Stimulated activated CD4-positive, alpha-beta T cell treated with anti-CD3 and anti-CD28 coated beads, TNF-alpha, amount 100 ng/mL, for 1 hour (primary cell): ENCODE measurements at places on chromosomes 5 and 9.

GRCh38 chr5:133489632-133490031 is 122.7 kb downstream of the FSTL4 start:
- DNase-seq = no peak

- no peak for DNase-seq
These were observed 1.3 kb downstream of the LVRN start for GRCh38 chr5:115963566-115963965.

- DNase-seq = no peak
These were observed 284.1 kb upstream of the GRAMD2B start for GRCh38 chr5:126139086-126139485.

GRCh38 chr9:95463148-95464060 is 53.4 kb downstream of the PTCH1 start:
- no peak for DNase-seq

DNA sequence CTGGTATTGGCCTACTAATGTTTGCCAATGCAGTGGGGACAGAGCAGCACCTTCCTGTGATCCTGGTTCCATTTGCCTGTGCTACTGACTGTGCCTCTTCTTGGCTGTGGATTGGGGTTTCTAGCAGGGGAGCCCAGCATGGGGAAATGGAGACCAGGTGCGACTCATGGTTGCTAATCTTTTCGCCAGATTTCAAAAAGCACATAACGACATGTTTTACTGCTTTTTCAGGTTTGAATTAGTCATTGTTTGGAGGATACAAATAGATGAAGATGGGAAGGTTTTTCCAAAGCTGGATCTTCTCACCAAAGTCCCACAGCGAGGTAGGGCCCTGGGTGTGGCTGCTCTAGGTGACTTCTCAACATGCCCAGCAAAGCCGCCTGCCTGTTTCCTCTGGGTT is 57.6 kb downstream of the IPPK start:
- no peak for DNase-seq

- no peak for DNase-seq
These were observed 174.1 kb upstream of the RFX3 start for GRCh38 chr9:3699883-3700282.

DNA sequence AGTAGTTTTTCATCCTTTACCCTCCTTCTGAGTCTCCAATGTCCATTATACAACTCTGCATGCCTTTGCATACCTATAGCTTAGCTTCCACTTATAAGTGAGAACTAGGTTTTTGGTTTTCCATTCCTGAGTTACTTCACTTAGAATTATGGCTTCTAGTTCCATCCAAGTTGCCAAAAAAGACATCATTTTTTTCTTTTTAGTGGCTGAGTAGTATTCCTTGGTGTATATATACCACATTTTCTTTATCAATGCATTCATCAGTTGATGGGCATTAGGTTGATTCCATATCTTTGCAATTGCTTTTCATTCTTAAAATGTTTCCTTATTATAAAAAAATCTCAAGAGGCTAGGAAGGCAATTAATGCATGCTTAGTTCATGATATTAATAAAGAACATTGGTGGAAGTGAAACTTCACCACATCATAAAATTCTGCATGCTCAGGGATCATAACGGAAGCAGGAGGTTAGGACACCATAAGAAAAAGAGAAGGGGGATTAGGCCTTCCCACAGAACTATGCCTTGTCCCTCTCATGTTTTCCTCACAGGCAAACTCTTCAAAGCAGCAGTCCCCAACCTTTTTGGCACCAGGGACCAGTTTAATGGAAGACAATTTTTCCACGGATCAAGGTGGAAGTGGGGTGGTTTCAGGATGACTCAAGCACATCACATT is 105.2 kb downstream of the FRMD3 start:
- DNase-seq = no peak

DNA sequence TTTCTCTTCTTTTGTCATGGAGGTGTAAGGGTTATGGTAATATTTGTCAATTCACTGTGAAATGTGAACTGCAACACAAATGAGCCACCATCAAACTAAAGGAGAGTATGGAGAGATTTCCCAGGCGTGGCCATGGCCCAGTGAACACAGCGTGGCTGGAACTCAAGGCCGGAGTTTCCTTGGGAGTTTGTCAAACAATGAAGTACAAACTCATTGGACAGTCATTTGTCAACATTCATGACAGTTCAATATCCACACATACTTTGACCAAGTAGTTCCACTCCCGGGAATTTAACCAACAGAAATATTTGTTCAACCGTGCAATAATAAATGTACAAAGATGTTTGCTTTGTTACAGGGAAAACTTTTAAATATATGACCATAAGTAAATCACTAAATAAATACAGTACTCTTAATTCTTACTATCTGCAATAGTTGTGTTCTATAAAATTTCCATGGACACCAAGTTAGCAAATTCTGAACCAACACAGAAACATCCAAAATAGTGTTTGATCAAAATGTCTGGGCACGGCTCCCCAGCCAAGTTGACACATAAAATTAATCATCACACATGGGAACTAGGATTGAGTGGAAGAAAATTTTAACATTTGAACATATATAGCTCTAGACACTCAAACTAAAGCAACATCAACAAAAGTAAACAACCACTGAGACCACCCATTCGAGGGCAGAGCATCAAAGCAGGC is 87.1 kb downstream of the DIRAS2 start:
- no peak for DNase-seq

GRCh38 chr9:25629231-25629630 is 49.0 kb downstream of the TUSC1 start:
- DNase-seq = no peak

- no peak for DNase-seq
These were observed 9.1 kb downstream of the GFPT2 start for GRCh38 chr5:180343831-180344695.

- DNase-seq = no peak
These were observed 96.5 kb upstream of the DAB2 start for GRCh38 chr5:39521098-39521860.

GRCh38 chr9:1269533-1270315 is 219.6 kb downstream of the DMRT2 start:
- no peak for DNase-seq

DNA sequence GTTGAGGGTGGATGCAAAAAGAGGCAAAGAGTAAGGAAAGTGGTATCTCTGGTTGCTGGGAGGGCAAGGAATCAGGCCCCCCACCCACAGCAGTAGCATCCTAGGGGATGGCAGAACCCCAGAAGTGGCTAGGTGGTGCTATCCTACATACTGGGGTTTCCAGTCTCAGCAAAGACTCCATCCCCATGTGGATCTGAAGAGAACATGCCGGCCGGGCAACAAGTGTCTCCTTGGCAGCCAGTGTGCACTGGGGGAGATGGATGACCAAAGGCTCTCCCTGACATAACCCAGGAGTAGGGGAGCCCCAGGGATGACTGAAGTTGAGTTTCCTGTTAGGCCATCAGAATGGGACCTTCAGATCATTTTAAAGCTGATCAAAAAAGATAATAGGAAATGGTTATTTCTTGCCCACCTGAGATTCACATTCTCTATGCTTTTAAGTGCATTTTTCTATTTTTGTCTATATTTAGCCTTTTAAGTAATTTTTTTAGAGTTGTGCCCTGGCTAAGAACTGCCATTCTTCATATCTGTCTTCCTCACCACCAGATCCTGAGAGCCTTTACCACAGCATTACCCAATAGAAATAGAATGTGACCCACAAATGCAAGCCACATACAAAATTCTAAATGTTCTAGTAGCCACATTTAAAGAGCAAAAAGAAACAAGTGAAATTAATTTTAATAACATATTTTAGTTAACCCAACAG is 78.7 kb upstream of the SMIM23 start:
- no peak for DNase-seq

DNA sequence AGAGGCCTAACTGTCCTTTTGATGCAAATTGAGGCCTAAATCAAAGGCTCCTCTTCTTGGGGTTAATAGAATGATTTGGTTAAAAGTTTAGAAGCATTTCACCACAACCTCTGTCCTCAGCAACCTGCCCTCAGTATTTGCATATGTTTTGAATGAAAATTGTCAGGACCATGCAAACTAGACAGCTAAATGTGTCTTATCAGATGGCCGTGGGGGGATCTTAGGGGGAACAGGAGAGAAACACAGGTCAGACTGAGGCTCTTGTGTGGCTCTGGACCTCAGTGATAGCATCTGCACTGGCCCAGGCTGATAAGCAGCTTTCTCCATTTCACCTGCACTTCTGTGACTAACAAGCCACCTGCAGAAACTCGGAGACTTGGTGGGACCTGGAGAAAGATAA is 49.0 kb downstream of the FOXI1 start:
- DNase-seq = no peak

- no peak for DNase-seq
These were observed 153.2 kb upstream of the MEF2C start for GRCh38 chr5:89036166-89036565.

DNA sequence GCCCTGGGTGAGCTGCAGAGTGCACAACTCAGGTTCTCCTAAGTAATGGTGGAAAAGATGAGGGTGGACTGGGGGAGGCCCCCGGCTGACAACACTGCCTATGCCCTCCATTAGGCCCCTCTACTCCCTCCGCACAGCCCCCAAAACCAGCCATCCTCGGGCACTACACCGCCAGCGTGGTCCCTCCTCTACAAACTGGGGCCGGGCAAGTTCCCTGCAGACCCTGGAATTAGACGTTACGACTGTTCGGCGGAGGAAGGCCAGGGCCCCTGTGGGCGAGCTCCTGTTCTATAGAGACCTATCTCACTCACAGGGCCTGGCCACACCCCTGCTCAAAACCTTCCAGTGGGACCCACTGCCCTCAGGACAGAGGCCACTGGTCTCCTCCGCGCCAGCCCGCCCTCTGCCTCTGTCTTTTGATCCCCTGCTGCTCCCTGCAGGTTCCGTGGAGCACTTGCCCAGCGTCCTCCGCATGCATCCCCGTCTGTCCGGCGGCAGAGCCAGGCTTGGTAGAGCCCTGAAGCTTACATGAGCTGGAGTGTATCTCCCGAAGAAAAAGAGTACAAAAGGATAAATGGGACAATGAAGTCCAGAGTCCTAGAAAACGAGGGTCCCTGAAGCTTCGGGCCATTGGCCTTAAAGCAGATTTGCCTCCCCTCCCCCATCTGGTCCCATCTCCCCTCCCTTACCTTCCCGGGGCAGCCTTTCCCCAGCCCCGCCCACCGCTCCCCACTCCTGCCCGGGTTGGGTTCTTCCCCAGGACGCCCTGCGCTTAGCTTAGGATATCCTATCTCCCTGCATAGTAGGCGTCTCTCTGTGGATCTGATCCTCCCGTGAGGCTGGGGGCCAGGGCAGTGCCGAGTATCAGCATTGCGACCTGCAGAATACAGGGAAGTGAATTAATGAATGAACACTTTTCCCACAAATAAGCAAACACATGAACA is 71.3 kb downstream of the HRH2 start:
- DNase-seq = no peak

- no peak for DNase-seq
These were observed 16.3 kb downstream of the DAPK1 start for GRCh38 chr9:87513880-87514535.

- DNase-seq = no peak
These were observed 79.6 kb upstream of the KLF4 start for GRCh38 chr9:107569174-107569573.

DNA sequence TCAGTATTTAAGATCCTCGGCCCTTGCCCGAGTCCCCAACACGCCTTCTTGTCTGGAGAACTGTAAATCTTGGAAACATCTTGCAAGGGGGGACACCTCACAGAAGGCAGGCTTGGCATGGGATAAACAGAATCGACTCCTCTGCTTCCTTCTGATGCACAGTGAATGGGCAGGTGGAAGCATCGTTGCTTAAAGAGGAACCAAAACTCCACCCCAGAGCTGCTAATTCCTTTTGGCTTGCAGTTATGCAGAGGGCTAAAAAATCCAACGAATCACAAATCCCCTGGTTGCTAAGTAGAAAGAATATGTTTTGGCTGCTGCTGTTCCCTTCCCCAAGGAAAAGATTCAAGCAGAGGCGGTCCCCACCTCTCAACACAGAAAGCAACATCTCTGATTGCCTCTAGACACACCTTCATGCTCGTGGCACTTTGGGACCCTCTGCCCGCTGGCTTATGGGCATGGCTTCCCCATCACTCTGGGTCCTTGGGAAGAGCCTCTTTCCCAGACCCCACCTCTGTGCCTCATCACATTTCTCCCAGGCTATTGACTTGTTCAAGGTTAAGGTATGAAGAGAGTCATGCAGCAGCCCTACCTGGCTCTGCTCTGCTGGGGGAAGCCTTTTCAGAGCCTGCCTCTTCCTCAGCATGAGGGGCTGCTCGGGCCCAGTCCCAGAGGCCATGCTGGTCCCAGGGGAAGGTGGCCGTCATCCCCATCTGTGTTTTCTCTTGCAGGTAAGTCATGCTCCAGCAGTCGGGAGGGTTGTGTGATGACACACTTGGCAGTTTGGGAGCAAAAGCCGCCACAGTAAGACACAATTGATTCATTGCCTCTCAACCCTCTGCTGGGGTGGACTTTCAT is 137.1 kb downstream of the KCNIP1 start:
- no peak for DNase-seq

DNA sequence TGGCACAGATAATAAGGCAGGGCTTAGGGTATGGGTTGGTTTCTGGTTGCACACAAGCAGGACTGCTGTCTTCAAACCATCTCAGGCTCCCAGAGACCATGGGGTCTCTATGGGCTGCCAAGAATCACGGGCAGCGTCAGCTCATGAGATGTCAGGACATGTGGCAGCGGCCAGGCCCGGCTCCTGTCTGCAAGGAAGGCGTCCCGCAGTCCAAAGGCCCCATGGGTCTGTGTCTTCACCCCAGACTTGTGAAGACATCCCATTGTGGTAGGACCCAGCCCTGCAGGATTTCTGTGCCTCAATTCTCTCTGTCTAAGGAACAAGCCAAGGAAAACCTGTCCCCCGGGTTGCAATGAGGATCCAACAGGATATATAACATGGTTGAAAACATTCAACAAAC is 32.6 kb downstream of the IPPK start:
- no peak for DNase-seq

- peak; percentile 62 for DNase-seq
These were observed at the start of gene TTC39B for GRCh38 chr9:15306757-15307522. Gene TTC39B (minus strand): TSS chr9:15307216. CDS start chr9:15307125, 91 bp downstream.

DNA sequence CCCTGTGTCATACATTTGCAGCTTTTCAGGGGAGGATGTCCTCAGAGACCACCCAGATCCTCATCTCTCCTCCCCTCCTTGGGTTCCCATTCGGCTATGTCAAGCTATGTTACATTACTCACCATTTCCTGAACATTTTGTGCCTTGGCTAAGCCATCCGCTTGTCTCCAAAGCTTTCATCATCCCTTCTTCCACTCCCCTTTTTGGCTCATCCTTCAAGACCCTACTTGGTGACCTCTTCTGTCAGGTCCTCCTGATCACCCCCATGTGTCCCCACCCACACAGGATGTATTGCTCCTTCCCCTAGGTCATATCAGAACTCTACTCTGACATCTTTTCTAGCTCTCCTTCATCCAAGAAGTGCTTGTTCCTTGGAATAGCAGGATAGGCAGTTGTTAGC is 81.8 kb downstream of the BOD1 start:
- no peak for DNase-seq

- no peak for DNase-seq
These were observed 464.2 kb downstream of the EBF1 start for GRCh38 chr5:158635565-158635964.
